Stimulated activated CD4-positive, alpha-beta T cell treated with anti-CD3 and anti-CD28 coated beads, Interleukin-4, amount 100 ng/mL, for 1 hour (primary cell): ENCODE measurements at places on chromosomes 3 and 15.
A peak's percentile ranks its signal among the peaks of the same experiment; 100 is the strongest.

DNA sequence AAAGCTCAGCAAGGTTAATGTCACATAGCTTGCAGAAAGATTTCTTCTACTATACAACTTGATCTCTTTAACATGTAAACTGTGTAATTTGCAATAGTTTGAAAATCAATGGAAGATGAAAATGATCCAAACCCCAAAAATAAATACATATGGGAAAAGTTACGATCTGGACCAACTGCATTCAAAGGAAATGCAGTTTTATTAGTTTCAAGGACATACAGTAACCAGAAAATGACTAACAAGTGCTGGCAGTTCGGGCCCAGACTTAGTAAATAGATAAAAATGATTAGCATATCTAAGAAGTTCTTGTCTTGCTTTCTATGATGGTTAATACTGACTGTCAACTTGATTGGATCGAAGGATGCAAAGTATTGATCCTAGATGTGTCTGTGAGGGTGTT, 37.3 kb upstream of the LEKR1 start:
- DNase-seq = no peak

DNA sequence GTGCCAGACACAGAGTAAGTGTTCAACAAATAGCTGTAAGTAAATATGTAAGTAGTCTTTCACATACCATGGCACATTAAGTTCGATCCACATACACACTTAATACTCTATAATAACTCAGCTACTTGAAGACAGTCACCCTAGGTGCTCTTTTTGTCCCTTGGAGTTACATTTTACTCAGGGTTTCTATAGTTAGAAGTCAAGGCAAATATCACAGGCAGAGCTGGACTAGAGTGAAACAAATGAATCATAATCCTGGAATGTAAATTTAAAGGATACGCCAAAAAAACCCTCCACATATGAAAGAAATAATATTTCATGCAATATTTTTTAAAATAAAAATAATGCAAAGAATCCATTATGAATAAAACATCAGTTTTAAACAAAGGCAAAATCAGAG, 461.8 kb downstream of the MAGI1 start:
- DNase-seq = no peak

GRCh38 chr15:52524223-52525136, 4.2 kb downstream of the MYO5A start:
- no peak for DNase-seq

DNA sequence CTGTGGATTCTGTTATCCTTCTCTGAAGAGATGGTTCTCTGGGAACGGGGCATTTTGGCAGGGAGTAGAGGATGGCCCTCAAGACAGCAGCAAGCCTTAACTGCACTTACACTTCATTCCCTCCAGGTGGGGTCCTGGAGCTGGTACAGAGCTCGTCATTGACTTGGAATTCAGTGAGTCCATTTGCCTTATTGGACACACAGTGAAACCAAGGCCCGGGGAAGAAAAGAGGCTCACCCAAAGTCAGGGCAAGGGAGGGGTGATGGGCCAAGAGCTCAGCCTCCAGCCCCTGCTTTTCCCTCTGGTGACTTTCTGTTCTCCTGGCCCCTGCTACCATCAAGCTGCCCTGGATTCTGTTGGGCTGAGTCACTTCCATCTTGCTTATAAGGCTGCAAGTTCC, 125.6 kb downstream of the ETFA start:
- DNase-seq = no peak

DNA sequence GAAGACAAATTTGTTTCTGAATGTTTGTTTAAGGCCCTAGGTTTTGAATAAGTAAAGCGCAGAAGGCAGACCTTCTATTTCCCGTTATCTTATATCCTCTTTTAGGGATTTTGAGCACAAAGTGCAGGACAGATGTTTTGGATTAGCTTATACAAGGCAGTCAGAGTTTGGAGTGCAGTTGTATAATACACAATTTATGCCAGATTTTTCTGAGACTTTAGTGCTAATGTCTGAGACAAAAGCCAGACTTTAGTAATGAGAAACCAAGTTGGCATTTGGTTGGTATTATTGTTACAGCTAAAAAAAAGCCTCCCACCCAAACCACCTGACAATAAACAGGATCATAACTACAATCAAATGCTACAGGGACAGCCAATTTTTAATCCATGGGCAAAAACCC, 309.9 kb upstream of the SATB1 start:
- no peak for DNase-seq

DNA sequence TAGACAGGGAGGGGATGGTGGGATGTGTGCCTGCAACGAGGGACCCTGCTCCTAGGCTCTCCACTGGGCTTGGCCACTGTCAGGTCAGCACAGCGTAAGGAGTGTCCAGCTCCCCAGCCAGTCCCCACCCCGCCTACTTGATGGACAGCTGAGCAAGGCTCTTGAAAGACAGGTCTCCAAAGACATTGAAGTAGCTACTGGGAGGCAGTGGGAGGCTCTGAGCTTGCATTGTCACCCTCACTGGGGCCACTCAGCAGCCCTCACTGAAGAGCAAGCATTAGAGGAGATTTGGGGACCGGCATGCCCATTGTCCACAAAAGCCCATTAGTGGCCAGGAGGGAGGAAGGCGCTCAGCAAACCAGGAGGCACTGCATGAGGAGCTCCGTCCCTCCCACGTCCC, 146.5 kb downstream of the MEGF11 start:
- no peak for DNase-seq

GRCh38 chr15:88776646-88777045, 26.6 kb upstream of the ACAN start:
- no peak for DNase-seq

- DNase-seq = no peak
These were observed 43.4 kb downstream of the SLCO2A1 start for GRCh38 chr3:133986311-133986710.

DNA sequence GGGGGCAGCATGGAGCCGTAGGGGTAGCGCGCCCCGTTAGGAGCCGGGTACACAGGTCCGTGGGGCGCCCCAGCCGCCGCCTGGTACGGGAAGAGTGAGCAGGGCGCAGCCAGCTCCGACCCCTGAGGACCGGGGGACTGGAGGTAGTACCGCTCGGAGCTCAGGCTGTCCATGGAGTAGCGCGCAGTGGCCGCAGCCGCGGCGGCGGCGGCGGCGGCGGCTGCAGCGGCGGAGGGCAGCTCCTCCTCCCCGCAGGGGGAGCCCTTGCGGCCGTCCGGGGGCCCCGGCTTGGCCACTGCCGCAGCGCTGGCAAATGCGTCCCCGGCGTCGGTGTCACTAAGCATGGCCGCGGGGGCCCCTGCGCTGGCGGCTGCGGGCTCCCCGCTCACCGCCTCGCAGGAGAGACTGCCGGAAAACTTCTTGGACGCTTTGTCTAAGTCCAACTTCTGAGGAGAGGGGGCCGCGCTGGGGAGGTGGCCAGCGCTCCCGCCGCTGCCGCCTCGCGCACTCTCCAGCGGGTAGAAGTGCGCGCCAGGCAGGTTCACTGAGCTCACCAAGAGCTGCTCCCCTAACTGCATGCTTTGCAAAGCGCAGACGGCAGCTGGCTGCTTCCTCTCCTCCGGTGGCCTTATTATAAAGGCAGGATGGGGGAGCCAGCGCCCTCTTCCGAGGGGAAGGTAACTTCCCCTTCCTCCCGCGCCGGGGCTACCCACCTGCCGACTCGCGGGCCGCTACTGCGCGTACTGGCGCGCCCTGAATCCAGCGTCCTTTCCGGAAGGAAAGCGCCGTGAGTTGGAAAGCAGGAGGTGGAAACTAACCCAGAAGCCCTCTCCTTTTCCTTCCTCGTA, at the start of gene EOMES:
Gene EOMES, minus strand, starts transcription at position 607 of the 848 bp plus-strand sequence. Its CDS starts 29 bp downstream, at position 578.
- peak; percentile 64 for DNase-seq

DNA sequence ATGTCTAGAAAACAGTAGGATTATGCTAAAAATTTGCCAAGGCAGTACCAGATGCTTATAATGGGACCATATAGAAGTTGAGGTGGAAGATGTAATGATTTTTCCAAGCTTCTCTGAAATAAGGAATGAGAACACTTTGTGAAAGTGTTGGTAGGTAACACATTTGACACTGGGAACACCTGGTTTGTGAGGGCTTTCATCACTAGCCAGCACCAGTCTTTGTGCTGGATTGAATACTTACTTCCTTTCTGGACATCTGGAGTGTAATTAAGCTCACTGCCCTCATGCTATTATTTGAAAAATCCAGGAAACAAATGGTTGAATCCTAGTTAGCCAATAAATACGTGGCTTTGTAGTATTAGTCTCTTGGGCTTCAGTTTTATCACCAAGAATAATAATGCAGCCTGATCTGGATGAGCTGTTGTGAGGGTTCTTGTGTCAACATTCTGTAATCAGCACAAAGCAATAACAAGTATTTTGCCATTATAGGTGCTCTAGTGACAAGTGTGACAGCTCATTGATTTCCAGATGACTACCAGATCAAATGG, 12.9 kb downstream of the CCDC80 start:
- DNase-seq = no peak
